ENCODE measurements at places on chromosomes 3 and 15.

- no peak for DNase-seq
Observed at GRCh38 chr3:112767177-112767576, 79.5 kb downstream of the CD200R1L start.

- no peak for DNase-seq
Observed at GRCh38 chr3:15368561-15369135, 36.3 kb upstream of the SH3BP5 start.

- DNase-seq = no peak
Observed at GRCh38 chr15:40595773-40596172, 1.7 kb downstream of the KNL1 start.

DNA sequence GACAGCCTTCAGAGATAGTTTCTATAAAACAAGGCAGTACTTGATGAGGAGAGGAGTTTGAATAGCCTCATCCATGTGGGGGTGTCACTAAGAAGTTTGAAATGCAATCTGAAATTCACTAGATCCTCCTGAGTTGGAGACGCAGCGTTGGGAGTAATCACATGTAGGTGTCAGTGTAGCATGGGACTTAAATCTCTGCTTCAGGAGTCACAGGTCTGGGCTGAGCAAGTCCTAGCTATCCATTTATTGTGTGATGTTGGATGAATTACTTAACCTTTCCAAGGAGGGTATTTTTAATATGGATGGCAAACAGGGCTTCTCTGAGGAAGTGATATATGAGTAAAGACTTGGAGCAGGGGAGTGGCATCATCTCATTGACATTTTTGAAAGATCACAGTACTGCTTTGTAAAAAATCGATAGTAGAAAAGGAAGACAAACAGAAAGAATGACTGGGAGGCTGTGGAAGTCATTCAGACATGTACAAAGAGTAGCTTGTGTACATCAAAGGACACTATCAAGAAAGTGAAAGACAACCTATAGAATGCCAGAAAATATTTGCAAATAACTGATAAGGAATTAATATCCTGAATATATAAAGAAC lies 17.1 kb downstream of the CP start:
- DNase-seq = no peak

DNA sequence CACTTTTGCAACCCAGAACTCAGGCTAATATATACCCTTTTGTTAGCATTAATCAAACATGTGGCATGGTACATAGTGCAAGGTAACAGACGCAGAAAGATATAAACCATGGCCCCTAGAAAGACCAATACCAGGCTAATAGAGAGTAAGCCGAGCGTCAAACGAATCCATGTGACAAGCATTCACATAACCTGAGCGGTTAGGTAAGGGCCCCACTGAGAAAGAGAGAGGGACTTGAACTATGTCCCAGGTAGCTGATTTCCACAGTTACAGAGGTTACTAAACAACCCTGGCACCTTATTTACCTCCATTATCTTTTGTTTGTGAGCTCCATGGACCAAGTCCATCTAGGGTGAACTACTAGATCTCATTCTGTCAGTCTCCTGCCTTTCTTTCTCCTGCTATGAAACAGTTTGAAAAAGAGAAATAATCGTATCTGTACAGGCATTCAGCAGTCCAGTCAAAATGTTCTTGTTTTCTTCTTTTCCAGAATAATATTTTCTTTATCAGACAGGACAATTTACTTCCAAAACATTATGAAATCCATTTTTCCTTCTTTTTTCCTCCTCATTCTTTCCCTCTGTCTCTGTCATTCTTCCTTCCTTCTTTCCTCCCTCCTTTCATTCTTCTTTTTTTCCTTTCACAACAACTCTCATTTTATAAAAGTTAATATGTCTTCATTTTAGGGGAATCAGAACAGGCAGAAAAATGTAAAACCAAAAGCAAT lies 30.5 kb upstream of the TNFSF10 start:
- DNase-seq = no peak

GRCh38 chr3:124967964-124968363 lies 33.4 kb upstream of the MUC13 start:
- DNase-seq = peak; percentile 12

DNA sequence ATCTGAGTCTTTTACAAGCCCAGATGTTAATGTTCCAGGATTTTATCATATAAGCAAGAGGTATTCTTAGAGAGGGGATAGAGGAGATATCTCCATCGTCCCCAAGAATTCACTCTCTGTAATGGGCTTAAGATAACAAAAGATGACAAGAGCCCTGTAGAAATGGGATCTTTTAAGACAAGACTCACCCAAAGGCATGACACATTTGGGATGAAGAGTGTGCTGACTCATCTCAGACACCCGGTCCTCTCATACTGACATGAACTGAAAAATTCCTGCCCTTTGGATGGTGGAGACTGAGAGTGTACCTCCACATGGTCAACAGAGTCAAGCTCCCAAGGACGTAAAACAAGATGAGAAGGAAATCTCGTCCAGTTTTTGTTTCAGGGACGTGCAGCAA lies 11.0 kb downstream of the LEKR1 start:
- no peak for DNase-seq

GRCh38 chr15:87752250-87752951 lies 504.1 kb downstream of the NTRK3 start:
- DNase-seq = no peak

- DNase-seq = no peak
Observed at GRCh38 chr3:43379343-43379742, 93.0 kb downstream of the SNRK start.

- no peak for DNase-seq
Observed at GRCh38 chr3:16768014-16768413, 116.7 kb upstream of the PLCL2 start.

Data from Jurkat, Clone E6-1 (cell line).